ENCODE measurements at places on chromosomes 4 and X.
A peak's percentile ranks its signal among the peaks of the same experiment; 100 is the strongest.

DNA sequence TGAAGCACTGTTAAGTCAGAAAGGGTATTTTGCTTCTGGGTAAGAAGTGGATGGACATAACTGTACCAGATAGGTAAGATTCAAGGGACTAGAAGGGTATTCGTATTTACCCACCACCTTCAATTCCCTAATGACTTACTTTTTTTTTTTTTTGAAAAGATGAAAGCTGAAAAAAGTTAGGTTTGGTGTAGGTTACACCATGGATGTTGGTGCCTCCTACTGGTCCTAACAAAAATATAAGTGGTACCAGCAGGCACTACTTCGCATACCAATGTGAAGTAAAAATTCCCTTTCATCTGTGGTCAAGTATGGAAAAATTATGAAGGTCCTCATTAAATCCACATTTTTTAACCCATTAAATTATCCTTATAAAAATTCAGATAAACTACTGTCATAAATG lies 7.2 kb downstream of the ANKRD17 start:
- no peak for DNase-seq

DNA sequence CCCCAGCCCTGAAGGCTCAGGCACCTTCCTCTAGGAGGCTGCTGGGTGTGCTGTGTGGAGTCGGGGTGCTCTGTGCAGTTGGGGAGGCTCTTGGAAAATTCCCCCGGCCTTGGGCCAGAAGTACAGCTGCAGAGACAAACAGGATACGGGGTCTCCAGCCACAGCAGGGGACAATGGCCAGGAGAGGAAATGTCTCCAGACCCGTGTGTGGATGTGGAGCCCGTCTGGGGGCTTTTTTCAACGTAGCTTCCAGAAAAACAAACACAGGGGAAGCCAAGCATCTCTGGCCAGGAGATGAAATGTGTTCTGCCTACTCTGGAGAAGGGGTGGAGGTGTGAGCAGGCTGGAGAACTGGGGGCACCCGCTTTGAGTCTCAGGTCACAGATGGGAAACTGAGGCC lies 3.7 kb upstream of the SH3TC1 start:
- no peak for DNase-seq

DNA sequence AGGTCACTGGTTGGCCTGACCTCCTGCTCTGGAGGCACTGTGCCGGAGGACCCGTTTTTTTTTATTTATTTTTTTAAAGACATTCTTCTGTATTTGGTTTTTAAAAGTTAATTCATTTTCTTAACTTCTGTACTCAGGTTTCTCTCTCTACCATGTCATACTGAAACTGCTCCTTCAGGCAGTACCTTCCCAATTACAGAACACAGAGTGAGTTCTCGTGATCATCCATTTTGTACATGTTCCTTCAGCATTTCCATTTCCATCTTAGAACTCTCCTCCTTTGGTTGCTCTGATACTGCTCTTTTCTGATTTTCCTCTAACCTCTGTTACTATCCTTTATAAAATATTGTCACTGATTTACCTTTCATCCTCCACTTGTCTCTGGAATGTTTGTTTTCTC lies 17.9 kb downstream of the UBE2K start:
- DNase-seq = no peak

- peak; percentile 68 for DNase-seq
These were observed 115.4 kb upstream of the NUDT6 start for GRCh38 chr4:123037804-123038203.

DNA sequence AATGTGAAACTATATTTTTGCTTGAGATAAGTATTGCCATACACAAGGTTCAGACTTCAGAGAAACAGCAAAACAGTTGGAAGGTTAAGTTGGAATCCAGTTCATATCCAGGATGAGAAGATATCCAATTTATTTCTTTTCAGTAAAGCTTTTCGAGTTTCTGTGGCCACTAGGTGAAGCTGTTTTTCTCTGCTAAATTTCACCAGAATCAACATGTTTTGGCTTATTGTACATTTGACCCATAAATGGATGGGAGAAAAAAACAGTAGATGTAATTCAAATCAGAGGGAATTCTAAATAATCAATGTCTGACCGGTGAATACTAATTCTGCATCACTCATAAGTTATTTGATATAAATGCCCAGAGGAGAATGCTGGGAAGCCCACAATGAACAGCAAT lies 9.1 kb upstream of the METTL14 start:
- no peak for DNase-seq

DNA sequence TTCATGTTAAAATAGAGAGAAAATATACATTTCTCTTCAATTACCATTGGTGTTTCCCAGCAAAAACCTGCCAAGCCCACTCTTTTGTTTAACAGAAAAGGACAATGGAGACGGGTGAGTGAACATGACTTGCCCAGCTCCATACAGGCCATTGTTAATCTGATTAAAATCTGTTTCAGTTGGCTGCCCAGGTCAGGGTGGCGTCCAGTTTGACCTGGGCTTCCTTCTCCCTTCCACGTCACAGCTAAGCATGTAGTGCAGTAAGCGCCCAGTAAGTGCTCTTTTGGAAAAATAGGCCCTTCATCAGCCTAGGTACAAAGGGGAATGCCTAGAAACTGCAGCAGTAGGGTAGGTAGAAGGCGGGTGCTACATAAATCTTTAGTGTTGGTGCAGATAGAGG lies 1.5 kb upstream of the PORCN start:
- no peak for DNase-seq

- DNase-seq = no peak
These were observed 5.2 kb downstream of the DDX3X start for GRCh38 chrX:41339148-41339547.

GRCh38 chr4:170230242-170230641 lies 140.5 kb upstream of the AADAT start:
- DNase-seq = no peak

DNA sequence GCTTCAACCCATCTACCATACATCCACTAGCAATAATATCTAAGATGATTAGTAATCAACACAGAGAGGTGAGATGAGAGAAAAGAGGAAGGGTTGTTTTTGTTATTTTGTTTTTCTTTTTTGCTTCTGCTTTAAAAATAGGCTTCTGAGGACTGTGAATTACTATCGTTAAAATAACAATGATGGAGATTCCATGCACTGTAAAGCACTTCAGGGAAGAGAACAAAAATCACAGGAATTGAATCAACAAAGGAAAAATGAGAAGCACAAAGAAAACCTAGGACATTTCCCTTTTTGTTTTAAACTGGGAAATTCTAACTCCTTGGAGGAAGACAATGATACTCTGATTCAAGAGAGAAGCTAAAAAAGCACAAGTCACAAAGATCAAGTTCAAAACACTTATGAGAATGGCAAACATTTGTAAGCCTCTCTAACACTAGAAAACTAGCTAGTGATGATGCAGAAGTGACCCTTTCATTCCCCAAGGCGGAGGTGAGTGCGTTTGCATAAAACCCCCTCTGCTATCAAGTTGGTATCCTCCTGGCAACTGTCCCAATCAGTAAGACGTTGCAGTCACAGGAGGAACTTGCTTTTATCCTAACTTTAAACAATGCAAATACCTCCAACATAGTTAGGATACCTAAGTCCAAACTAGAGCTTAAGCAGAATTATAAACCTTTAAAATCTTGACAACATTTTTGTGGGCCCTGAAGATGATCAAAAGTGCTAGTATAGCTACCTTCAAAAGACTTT lies 308.5 kb downstream of the CAMK2D start:
- DNase-seq = peak; percentile 67

GRCh38 chrX:12802741-12803140 lies 11.5 kb downstream of the PRPS2 start:
- DNase-seq = peak; percentile 13

DNA sequence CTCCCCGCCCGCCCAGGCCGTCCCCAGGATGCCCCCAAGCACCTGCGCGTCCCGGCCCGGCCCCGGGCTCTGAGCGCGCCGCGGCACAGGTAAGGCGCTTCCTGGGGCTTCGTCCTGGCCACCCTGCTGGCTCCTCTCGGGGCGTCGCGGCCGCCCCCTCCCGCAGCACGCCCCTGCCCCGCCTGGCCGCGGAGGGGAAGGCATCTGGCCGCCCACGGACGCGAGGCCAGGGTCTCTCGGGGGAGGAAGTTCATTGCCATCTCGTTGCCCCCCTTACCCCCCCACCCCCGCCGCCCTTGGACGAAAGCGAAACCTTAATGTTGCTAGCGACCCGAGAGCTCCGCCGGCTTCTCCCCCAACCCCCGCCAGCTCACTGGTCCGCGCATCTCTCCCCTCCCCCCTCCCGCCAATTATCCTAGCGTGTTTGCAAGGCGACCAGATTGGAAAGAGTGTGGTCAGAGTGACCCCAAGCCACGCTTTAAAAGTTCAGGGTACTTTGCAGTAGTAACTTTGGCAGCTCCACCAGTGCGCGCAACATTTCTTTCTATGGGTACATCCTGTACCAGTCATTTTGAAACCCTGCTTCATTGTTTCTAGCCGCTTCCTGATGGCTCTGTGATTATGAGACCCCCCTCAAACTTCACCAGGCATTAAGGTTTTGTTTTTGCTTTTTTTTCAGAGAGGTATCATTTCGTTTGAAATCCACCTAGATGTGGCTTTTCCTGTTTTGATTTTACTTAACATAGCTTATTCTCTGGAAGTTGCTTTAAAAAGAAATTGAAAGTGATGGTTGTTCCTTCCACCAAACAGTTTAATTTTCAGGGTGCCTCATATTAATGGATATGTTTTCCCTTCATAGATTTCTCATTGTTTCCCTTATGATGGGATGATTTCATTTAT lies 626 bp downstream of the TBC1D1 start:
- DNase-seq = no peak

- no peak for DNase-seq
These were observed 162.1 kb downstream of the TSPAN5 start for GRCh38 chr4:98496152-98496845.

GRCh38 chrX:18889346-18890048 lies 94.4 kb downstream of the PHKA2 start:
- DNase-seq = no peak

Measured in fibroblast of skin of abdomen (primary cell).